ENCODE measurements at places on chromosomes 7 and 10. TPM values are rescaled to one million over a fixed set of nuclear protein-coding genes. Genes with fewer than 3 reads are reported as not detected.
A peak's percentile ranks its signal among the peaks of the same experiment; 100 is the strongest.

TBRG4 gene
- total RNA-seq = 51.9 TPM

OR2A1 gene
- total RNA-seq = not detected

BLNK gene
- total RNA-seq = 51.3 TPM

PDCD11 gene
- 23.5 TPM for total RNA-seq

SPDYE5 gene
- not detected for total RNA-seq

LIPF gene
- total RNA-seq = not detected

IMPDH1 gene
- 38.5 TPM for total RNA-seq

SPDYE11 gene
- total RNA-seq = not detected

DNA sequence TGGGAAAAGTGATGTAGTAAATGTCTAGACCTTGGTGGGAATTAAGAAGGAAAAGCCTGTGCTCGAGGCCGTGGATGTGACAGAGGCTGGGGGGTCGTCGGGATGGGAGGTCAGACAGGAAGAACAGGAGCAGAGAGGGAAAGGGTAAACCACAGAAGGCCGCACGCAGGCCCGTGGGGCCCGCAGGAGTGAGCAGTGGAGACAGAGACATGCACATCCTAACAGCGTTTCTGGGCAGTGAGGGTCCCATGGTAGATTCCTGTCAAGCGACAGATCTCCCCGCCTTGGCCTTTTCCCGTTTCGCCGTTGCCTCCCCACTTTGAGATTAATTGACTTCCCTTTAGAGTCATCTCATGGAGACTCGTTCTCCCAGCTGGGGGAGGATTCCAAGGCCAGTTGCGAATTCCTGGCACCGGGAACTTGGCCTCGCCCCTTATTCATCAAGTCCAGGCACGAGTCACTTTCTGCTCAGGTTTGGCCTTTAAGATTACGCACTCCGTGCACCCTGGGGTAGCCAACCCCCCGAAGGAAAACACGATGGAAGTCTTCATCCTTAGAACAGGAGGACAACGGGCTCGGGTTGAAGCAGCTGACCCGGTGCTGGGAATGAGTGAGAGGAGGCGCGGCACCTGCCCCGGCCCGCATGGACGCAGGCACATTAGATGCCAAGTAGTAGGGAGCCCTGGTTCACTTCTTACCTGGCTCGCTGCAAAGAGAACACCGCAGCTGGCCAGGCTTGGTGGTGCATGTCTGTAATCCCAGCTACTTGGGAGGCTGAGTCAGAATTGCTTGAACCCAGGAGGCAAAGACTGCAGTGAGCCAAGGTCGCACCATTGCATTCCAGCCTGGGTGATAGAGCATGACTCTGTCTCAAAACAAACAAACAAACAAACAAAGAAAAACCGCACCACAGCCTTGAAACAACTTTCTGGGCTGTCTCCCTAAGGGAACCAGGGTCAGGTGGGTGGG lies 315.2 kb upstream of the SHH start:
- peak; percentile 59 for ATAC-seq

DNA sequence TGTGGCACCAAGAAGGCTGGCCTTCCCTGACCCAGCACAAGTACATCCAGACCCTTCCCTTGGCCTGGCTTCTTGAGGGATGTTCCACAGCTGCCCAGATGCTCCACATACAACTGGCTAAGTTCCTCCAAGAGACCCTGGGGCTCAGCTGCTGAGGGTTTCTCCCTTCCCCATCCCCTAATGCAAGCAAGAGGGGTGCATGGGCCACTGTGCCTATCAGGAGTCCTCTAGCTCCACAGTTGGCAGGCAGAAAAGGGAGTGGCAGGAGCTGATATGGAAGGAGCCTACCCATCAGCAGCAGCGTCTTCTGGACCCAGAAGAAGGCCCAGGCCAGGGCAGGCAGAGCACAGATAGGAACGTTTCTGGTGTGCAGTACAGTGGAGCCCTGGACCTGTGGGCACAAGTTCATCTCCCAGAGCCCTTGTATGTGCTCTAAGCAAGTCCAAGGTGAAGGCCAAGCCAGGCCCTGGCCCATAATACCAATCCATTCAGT lies 26.2 kb downstream of the VSIR start:
- peak; percentile 6 for ATAC-seq

DNA sequence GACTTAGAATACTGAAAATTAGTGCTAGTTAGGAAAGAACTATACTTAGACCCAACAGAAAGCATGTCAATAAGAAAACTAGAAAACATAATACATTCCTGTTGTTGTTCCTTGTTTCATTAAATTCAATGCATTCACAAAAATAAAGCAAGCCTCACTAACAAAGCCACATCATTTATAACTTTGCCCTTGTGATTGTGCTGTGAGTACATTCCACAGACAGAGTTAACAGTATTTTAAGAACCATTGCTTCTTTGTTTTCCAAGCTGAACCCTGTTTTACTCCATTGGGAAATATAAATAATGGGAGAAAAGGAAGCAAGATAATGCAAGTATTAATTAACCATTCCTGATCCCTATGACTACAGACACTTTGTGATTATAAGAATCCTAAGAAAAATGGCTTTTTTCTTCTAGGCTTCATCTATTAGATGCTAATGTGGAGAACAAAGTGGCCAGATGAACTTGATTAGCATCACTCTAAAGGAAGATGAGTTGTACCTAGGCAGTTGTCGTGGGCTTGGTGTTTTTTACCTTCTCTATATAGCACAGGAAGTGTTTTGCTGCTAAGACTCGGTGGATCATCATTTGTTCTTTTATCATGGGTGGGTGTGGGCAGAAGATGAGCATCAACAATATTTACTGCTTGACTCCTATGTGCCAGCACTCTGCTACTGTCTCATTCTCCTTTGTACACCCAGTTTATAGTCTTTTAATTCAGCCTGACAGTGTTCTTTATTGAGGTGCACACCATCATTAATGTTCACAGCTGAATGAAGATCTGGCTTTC lies 34.2 kb upstream of the ZNRF2 start:
- ATAC-seq = no peak

GRCh38 chr10:52232561-52233350 lies 81.3 kb upstream of the DKK1 start:
- ATAC-seq = peak; percentile 58

DNA sequence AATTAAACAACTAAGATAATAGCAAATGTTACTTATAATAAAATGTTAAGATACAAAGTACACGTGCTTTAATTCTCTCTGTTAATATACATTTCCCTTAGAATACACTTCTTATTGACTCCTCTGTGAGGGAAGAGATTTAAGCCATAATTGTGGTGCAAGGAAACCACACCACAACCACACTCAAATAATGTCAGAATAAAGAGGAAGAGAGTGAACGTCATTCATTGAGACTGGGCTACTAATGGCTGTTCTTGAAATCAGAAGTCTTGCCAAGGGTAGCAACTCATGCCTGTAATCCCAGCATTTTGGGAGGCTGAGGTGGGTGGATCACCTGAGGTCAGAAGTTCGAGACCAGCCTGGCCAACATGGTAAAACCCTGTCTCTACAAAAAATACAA lies 10.0 kb downstream of the FAM171A1 start:
- ATAC-seq = no peak

GRCh38 chr7:25481891-25482290 lies 253.6 kb upstream of the NPVF start:
- ATAC-seq = no peak

DNA sequence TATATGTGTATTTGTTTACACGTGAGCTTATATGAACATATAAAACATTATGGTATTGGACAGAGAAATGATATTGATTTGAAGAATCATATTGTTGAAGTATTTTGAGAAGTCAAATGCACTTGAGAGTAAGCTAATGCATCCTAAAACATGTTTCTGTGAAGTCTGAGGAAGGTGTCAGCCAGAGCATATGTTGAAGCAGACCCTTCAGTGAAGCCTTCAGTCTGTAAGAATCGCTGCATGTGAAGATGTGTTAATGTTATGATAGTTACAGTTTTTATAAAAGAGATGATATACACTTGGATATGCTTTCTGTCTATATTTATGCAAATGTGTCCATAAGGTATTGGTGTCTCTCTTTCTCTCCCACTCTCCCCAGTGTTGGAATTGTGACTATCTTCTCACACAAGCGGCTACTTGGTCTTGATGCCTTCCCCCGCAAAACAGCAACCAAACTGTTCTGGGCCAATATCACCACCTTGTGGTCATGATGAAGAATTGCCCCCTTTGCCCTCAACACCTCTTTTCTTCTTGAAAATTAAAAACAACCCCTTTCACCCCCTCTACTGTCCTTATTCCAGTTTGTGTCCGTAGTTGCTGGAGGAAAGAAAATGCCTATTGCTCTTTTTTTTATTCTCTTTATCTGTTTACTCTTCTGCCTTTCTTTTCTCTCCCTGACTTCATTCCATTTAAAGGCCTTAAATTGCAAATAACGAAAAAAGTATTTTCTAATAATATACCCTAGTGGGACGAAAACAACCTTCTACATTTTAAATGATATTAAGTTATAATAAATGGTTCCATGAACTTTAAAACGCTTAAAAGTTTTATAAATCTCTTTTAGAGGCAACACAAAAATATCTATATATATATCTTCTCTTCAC lies 64.9 kb downstream of the IKZF1 start:
- ATAC-seq = no peak

GRCh38 chr7:27196287-27196767 lies 3.6 kb downstream of the HOXA13 start:
- peak; percentile 19 for ATAC-seq

DNA sequence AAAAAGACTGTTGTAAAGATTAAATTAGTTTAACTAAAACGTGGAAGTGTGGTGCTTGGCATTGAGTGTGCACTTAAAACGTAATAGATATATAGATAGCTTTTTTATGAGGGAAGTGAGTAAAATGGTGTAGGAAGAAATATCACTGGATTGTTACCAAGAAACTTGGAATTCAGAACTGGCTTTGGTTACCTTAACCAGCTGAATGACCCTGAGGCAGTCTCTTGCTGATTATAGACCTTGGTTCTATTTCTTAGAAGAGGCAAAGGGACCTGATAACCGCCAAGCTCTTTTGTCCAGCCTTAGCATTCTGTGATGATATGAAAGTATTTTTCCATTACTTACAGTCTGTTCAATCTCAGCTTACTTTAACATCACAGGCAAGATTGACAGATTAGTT lies 3.8 kb downstream of the REEP3 start:
- ATAC-seq = no peak
